Foreskin keratinocyte (primary cell): ENCODE measurements at places on chromosomes 12 and 14.

DNA sequence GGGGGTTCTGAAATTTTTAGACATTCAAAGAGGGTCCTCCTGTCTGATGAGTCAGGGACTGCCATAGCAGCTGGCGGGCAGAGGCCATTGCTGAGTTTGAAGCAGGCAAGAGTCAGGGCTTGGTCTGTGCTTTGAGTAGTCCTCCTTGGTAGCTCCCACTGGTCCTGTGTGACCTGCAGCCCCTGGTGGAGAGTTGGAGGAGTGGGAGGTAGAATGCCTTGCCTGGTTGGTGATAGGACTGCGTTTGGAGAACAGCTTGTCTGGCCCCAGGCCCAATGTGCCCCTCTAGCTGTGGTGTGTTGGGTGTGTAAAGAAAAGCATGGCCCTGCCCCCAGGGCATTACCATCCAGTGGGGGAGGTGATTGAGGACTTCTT, 116.7 kb downstream of the BEGAIN start:
- DNase-seq: no peak

GRCh38 chr12:47939009-47939601, 24.3 kb upstream of the TMEM106C start:
- DNase-seq: no peak

DNA sequence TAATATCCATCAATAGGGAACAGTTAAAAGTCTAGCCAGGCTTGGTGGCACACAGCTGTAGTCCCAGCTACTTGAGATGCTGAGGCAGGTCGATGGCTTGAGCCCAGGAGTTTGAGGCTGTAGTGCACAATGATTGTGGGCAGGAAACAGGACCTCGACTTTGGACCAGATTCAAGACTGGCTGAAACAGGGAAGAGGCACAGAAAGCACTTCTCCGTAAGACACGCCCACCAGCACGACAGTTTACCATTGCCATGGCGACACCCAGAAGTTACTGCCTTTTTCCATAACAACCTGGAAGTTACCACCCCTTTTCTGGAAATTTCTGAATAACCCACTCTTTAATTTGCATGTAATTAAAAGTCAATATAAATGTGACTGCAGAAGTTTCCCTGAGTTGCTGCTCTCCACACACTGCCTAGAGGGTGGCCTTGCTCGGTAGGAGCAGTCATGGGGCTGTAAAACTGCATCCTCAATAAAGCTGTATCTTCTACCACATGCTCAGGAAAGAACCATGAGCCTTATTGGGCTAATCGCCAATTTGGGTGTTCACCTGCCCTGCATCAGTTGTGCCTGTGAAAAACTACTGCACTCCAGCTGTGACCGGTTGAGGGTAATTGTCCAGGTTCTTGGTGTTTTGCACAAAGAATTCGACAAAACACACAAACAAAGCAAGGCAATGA, 4.6 kb upstream of the LRRC23 start:
- no peak for DNase-seq

DNA sequence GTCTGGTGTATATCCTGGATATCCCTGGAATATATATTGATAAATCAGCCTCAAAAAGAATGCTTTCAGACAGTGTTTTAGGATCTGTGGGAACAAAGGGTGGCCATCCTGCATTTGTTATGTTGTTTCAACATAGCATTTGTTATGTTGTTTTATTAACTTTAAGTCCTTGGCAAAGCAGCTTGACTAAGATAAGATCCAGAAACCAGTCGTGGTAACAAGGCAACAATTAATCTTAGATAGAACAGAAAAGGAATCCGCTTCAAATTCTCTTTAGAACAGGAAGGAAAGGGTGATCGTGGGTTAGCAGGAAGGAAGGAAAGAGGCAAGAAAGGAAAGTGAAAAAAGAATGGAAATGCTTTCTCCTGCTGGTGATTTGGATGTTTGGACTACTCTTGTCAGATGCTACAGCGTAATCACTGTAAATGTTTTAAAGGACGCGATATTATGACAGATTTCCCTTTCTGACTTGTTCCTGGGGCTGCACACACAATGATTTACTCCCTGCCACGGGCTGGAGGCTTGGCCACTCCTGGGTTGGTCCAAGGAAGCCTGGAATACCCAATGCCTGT, 443.3 kb downstream of the DPF3 start:
- DNase-seq: no peak

- DNase-seq: no peak
Measured at GRCh38 chr12:70415987-70416386, 49.9 kb downstream of the KCNMB4 start.

DNA sequence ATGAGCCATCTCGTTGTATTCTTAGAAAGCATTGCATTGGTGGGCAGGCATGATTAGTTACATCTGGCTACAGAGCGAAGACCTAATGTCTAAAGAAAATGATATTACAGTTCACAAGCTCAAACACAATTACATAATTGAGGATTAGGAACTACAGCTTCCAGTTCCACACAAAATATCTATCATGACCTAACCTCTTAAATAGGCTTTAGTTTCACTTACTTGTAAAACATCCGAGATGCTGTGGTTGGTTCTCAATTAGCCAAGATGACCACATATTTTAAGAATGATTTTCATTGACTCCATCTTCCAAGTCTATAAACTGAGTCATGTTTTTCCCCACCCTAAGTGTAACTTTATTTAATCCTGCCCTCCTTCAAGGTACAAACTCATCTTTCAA, 69.5 kb downstream of the LRIG3 start:
- DNase-seq: no peak

DNA sequence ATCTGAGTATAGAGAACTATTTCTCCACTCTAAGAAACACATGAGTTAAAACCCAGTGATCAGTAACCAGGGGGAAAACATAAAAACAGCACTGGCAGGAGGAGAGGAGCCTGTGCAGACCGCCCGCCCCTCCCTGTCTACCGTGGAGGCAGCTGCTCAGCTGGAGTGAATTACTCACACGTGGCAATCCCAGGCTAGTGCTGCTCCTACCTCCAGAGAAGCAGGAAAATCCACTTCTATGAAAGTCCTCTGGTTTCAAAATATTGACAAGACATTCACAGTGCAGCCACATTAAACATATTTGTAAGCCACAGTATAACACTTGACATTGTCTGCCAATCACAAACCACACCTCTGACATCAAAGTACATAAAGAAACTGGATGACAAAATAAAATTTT, 16.7 kb downstream of the TMEM132D start:
- no peak for DNase-seq

- no peak for DNase-seq
Measured at GRCh38 chr12:83018088-83018487, 331.4 kb downstream of the TMTC2 start.

- no peak for DNase-seq
Measured at GRCh38 chr12:2973566-2973965, 14.4 kb downstream of the TEAD4 start.
